ENCODE measurements at places on chromosomes 3 and 15.

DNA sequence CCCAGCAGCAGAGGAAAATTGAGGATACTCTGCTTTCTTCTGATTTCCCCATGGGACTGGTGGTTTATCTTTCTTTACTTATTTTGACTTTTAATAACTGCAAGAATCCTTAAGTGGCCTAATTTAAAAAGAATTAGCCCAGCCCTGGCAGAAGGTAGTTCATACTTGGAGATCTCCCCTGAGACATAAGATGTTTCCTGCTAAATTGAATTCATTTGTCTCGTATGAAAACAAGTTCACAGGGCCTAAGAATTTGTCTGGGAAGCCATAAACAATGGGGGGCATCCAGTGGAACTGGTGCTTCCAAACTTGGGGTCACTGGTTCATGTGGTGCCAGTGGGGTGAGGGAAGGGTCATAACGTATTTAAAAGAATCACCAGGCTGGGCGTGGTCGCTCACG is 283.1 kb upstream of the RASGRP1 start:
- no peak for DNase-seq

DNA sequence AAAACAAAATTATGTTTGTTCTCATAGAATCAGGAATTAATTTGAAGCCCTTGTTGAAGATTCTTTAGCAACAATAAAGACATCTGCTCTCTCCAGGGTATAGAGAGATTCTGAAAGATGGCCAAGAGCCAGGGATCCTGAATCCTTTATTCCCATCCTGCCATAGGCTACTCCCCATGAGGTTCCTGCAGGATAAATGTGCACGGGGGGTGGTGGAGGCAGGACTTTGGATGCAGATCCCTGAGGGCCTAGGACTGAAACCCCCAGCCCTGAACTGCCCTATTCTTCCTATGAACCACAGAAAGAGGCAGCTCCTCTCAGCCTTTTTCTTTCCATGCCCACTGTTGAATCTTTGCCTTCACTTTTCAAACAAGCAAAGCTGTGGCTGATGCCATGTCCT is 17.1 kb downstream of the TMEM108 start:
- no peak for DNase-seq

DNA sequence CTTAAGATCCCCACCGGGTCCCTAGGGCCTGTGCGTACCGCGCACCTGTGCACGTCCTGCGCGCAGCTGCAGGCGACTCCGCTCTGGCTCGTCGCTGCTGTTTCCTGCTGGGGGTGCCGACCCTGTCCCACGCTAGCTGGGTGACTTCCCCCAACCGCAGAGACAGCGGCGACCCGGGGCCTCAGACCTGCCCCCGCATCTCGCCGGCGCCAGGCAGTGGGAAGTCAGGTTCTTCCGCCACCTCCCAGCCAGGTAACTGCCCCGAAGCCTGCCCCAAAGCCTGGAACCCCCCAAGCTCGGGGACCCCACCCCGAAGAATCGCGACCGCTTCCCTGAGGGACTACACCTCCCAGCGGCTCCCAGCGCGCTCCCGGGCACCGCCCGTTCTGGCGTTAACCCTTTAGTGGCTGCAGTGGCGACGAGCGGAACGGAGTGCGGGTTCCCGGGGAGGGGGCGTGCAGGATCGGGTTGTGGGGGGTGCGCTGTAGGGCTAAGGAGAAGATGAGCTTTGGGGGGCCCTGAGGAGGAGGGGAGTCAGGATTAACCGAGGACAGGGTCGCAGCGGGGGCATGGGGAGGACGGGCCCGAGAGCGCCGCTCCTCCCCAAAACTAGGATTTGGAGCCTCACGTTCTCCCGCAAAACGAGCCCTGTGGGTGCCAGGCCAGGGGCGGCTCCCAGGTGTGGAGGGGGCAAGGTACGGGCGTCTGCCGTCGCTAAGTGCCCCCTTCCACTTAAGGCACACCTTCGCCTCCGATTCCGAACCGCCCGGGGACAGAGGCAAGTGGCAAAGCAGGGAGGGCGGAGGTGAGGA is 589 bp downstream of the NEIL1 start:
- no peak for DNase-seq

DNA sequence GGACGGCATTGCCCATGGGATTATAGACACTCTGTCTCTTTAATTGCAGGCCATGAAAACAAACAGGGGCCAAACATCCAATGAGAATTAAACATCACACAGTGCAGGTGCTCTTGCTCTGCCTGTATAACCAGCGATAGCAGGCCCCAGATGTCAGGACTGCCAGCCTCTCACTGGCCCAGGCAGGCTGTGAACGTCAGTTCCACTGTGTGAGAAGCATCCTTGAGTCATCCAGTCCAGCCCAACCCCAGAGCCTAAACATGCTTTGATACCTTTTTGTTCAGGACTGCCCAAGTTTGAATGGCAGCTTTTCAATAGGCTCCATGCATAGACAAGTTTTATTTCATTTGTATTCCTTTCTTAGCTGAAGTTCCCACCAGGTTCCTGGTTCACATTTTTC is 189.8 kb downstream of the SLCO3A1 start:
- no peak for DNase-seq

DNA sequence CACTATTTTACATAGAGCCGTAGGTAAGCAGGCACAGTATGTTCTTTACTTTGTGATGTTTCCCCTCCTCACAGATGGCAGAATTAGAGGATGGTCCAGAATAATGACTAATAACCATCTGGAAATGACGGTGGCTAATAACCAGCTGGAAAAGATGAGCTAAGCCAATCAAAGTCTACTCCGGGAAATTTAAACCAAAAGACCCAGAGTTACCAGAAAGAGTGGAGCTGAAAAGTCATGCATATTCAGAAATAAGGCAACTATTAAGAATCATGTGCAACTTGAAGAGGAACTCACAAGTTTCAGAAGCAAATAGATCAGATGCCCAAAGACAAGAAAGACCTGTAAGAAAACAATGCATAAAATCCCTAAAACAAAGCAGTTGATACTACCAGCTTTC is 33.6 kb downstream of the DMXL2 start:
- no peak for DNase-seq

GRCh38 chr15:85024509-85025336 is 43.1 kb downstream of the PDE8A start:
- DNase-seq: no peak

GRCh38 chr15:40867199-40867598 is 6.8 kb downstream of the RHOV start:
- DNase-seq: no peak

DNA sequence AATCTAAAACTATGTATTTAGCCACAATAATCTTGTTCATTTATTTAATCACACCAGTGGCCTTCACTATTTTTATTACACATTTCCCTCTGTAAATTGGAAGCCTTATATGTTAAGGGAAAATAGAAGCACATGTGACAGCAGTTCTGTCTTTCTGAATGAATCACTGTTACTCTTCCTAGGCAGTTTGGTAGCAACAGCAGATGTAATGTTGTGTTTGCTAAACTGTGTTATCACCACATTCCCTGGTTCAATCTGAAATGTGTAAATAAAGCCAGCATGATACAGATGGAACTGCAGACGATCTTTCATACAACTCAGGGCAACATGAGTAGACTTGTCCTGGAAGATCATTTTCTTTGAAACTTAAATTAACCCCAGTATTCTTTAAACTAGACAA is 220.1 kb downstream of the MCTP2 start:
- no peak for DNase-seq
